ENCODE measurements at places on chromosomes 7 and 10. TPM values are rescaled to one million over a fixed set of nuclear protein-coding genes. Genes with fewer than 3 reads are reported as not detected.
A peak's percentile ranks its signal among the peaks of the same experiment; 100 is the strongest.

DNA sequence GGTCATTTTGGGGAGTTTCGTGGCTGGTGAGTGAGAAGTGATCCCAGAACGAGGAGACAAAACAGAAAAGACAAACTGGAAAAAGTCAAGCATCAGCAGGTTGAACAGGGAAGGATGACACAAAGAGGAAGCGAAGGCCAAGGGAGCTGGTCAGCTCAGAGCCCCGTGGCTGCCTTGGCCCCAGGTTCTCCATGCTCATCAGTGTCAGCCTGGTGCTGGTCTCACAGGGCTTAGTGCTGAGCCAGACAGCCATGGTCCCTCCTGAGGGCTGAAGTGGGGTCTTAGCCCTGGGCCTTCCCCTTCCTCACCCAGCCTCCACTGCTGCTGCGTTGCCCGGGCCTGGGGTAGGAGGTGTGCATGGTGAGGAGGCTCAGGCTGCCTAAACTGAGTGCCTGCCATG is 183.6 kb downstream of the PFKFB3 start:
- no peak for DNase-seq

DNA sequence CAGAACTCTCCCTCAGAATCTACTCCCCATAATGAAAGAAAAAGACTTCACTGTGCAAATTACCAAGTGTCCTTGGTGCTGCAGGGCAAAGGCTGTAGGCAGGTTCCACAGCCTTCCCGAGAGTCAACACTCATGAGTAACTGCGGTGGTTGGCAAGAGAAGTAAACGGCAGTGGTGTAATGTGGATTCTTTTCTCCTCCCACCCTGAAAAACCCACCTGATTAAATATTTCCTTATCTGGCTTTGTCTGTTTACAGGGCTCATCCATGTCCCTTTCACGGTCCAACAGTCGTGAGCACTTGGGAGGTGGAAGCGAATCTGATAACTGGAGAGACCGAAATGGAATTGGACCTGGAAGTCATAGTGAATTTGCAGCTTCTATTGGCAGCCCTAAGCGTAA is 300.9 kb downstream of the BICC1 start:
- DNase-seq, result no peak

DNA sequence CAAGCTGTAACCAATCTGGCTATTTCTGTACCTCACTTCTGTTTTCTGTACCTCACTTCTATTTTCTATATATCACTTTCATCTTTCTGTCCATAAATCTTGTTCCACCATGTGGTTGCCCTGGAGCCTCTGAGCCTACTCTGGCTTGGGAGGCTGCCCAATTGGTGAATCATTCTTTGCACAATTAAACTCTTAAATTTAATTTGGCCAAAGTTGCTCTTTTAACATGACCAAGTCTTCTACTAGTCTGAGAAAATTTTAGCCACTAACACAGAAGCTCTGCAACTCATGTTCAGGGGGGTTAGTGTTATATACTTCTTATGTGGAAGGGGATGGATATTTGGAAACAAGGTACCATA is 503.5 kb downstream of the KIF20B start:
- DNase-seq, result no peak

DNA sequence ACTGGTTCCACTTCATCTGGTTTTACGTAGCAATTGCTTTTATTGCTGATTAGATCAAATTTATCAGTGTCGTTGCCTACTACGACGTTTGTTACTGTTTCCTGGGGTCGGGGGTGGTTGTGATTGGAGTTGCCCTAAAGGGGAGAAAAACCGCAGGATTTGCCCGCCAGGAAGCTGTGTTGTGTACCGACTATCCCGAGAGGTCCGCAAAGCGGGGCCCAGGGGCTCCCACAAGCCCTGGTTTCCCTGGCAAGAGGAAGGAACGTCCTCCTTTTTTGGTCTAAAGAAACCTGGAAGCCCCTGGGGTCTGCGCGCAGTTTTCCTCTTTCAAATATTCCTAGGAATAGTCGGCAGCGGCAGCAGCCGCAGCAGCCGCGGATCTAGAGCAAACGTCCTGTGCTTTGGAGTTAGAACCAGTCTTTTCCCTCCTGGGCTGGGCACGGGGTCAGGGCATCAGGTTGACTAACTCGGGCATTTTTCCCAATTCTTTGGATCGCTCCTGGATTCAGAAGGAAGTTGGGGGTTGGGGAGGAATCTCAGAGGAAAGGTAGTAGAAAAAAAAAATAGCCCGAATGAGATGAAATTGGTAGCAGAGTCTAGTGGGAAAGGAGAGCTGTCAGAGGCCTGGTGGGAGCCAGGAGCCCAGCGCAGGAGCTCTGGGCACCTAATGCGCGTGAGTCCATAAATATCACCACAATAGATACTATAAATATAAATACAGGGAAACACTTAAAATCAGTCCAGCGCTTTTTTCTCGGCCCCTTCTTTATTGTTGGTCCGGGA is 4.6 kb downstream of the VAX1 start:
- DNase-seq, result no peak

- DNase-seq, result no peak
Measured at GRCh38 chr10:29033311-29033940, 255.4 kb upstream of the LYZL1 start.

DNA sequence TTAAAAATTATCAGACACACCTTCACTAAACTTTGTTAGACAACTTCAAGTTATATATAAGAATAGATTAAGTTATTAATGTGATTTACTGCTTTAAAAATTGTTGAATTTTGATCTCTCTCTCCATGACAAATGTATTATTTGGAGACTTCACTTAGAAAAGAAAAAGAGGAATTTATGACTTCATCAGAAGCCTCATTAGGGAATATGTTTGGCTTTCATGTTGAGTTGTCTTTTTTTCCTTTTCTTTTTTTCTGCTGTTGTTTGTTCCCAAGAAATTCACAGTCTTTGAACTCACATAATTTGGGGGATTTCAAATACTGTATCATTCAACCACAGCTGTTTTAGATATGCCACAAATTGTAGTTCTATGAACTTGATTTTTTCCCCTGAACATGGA is 149.5 kb downstream of the PPP1R9A start:
- no peak for DNase-seq

- no peak for DNase-seq
Measured at GRCh38 chr7:130490888-130491804, 739 bp upstream of the MEST start.

- DNase-seq, result no peak
Measured at GRCh38 chr10:106958589-106959361, 205.7 kb downstream of the SORCS1 start.

- no peak for DNase-seq
Measured at GRCh38 chr7:50317697-50318669, 13.5 kb downstream of the IKZF1 start.

DNA sequence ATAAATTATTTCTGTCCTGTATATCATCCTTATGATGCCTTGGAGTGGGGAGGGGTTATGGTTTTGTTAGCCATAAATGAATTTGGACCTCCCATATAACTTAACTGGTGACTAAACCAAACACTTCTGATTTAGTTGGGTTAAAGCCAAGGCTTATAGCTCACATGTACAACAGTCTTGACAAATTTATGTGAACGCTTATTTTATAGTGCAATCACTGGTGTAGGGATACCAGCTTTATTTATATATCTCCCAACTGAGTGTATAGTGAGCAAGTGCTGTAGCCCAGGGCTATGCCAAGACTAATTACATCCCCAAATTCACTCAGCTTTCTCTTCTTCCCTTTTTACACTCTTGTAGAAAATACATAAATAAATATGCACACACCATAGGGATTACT is 956.2 kb downstream of the SORCS3 start:
- no peak for DNase-seq

- DNase-seq, result no peak
Measured at GRCh38 chr7:66804001-66804400, 63.5 kb downstream of the RABGEF1 start.

DNA sequence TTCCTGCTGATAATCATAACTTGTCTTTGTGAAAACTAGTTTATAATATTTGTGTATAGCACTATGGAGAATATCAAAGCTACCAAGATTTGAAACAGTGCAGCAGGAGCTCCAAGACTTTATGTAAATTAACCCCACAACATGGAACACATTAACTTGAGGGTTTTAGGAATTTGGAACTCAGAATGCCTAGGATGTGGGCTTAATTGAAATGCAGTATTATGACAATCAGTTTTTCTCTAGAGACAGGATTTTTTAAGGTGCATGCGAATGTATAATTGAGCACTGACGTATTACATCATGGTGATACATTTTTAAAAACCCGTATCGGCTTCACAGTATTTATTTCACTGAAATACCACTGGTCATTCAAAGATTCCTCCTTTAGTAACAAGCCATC is 313.1 kb upstream of the DGKB start:
- DNase-seq, result no peak

- DNase-seq, result no peak
Measured at GRCh38 chr7:36190447-36191291, 37.6 kb downstream of the EEPD1 start.

DNA sequence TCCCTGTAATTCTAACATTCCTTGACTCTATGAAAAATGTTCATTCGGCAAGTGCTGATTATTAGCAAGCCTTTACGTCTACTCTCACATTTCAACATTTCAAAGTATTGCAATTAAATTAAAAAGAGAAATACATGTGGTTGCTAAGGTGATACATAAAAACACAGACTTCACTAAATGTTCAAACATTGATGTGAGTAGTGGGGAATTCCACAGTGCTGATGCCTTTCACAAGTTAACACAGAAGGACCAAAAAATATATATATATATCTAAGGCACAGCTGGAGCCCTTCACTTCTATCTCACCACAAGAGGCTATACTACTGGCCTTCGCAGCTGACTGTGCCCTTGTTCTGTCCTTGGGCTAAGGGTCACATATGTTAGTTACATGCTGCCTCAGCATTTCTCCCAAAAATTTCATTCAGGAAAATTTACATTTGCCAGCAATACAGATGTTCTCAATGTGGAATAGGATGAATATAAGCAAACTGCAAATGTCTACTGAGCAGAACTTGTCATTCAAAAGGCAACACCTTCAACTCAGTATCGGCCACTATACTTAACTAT is 13.9 kb downstream of the CTTNBP2 start:
- DNase-seq, result no peak

- DNase-seq, result no peak
Measured at GRCh38 chr7:130734815-130735716, 1.1 kb upstream of the KLF14 start.

DNA sequence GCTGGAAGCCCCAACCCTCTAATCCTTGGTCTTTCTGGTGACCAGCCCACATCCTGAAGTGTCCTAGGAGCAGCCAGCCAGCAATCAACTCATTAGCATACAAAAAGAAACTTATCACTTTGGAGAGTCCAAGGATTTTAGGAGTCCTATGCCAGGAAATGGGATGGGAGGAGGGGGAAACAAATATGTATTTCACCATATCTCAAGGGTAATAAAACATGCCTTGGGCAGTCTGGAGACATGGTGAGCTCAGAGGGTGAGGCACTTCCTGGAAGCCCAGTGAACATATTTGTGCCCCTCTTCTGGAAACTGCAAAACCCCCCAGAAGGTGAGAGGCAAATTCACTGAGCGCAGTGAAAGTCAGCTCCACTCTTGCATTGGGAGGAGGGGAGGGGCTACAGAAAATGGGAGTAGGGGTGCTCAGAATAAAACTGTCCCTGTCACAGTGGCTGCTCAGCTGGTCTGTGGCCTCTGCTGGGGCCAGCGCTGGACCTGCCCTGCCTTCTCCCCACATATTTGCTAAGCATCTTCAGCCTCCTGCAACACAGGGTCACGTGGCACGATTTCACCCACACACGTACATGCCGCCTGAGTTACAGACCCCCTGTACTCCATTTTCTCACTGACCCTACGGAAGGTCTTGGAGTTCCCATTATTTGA is 17.7 kb upstream of the ZMIZ1 start:
- DNase-seq, result peak; percentile 44

DNA sequence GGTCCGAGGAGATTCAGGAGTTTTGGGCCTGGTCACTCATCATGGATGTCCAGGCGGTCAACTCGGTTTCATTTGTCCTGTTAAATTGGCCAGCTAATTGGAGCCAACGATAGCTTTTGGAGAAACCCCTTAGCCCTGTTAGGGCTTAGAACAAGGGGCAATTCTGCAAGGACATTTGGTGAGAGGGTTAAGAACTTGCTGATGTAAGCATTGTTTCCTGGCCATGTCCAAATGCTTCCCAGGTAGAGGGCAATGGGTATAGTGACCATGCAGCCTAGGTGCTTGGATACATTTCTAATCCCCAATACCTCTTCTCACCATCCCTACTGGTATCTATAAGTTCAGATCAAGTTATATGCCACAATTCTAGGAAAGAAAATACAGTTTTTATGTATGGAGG is 131.5 kb downstream of the RPS24 start:
- DNase-seq, result no peak

- no peak for DNase-seq
Measured at GRCh38 chr10:15224948-15225347, 56.5 kb upstream of the NMT2 start.

Gene LAMB1
- 216 TPM for total RNA-seq

Data from suprapubic skin (tissue), 4 donors.